ENCODE measurements at places on chromosomes 12 and 14.
A peak's percentile ranks its signal among the peaks of the same experiment; 100 is the strongest.

GRCh38 chr14:61469781-61470180 is 148.4 kb downstream of the PRKCH start:
- DNase-seq = no peak

GRCh38 chr14:70077720-70078119 is 111.0 kb downstream of the SLC8A3 start:
- no peak for DNase-seq

- no peak for DNase-seq
These were observed 907 bp upstream of the EFS start for GRCh38 chr14:23365732-23366425.

DNA sequence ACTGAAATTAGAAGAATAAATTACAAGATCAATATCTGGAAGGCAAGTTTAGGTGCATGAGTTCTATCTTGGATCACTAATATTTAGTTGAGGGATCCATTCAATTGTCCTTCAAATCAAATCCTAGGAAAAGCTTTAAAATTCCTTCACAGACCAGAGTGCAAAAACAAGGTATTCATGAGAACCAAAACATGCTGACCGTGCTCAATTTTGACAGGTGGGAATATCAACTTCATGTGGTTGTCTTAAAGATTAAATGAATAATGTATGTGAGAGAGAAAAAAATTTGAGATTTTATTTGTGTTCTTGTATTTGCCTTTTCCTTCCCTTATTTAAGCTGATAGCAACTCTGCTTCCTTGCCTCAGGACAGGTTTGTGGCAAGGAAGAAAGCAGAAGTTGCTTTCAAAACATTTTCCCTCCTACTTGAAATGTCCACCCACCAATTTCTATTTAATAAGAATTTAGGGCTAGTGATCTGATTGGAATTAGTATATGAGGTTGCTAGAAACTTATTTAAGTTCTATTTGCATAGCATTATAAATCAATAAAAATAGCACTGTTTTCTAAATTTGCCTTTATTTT is 4.9 kb upstream of the PPP1R12A start:
- no peak for DNase-seq

GRCh38 chr14:95547626-95548327 is 12.9 kb downstream of the GLRX5 start:
- no peak for DNase-seq

DNA sequence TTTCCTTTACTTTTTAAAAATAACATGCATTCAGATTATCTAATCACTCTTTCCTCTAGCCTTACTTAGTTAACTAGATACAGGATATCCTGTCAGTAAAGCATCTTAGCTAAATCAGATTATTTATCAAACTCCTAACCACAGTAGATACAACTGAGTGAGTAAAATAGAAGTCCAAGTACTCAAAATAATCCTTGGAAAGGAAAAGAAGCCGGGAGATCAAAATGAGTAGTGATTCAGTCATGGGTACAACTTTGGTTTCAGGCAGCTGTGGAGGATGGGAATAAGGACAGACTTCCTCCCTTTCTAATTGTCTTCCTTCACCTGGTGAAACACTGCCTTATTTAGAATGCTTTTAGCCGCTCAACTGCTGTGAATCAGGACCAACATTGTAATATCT is 29.4 kb downstream of the GNG2 start:
- no peak for DNase-seq

- no peak for DNase-seq
These were observed 13.0 kb upstream of the GPR68 start for GRCh38 chr14:91257328-91258010.

GRCh38 chr12:69619050-69619449 is 8.3 kb upstream of the LRRC10 start:
- no peak for DNase-seq

DNA sequence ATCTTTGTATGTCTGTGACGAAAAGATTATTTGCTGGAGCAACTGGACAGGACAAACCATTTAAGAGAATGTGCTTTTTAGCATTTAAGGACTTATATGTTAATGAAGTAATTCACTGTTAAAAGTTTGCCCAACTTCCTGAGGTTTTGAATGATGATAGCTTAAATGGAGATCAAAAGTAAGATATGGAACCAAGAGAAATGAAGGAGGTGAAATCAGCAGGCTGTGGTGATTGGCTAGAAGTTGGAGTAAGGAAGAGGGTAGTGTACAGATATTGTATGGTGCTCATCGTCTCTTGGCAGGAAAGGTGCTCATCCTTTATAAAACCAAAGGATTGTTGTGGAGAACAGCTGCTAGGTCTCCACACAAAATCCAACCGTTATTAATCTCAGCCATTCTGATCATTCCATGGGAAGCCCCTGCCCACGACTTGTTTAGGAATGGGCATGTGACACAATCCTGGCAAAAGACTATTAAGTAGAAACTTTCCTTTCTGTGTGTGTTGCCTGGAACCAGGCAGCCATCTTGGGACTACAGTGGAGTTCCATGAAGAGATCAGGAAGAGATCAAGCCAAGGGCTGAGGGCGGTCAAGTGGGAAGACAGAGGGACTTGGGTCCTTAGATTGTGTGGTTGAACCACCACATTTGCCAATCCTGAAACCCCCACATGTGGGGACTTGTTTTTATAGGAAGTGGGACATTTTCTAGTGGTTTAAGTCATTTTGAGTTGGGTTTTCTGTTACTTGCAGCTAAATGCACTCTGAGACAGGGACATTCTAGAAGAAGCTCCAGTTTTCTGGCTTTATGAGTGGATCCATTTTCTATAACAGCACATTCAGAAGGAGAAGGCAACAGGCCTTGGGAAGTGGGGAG is 56.8 kb upstream of the CHST11 start:
- no peak for DNase-seq

DNA sequence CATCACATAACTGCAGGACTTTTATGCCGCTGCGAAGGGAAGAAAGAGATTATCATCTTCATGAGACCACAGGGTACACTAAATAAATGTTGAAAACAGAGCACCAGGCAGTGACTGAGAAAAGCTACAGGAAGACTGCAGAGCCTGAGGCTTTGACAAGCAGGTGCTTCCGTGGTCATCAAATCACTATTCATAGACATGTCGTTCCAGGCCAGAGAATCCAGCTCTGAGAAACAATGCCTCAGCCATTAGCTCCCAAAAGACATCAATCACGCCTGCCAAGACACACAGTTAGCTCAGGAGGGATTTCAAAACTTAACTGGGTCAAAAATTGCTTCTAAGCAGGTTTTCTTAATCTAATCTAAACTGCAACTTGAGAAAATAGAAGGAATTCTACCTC is 47.2 kb upstream of the GARIN6 start:
- no peak for DNase-seq

DNA sequence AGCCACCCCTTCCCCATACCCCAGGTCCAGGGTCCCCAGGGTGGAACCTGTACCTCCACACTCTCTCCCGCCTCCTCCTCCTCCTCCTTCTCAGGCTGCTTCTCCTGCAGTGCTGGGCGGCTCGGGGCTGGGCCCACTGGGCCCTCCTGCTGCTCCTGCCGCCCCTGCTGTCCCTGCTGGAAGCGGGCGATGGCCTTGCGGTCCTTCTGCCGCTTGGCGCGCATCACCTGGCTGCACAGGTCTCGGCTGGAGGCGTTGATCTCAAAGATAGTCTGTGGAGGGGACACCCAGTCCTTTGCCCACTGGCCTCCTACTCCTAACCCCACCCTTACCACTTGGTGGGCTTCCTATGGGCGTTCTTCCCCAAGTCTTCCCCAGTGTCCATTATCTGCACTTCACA is 14.5 kb downstream of the CFAP73 start:
- DNase-seq = no peak

DNA sequence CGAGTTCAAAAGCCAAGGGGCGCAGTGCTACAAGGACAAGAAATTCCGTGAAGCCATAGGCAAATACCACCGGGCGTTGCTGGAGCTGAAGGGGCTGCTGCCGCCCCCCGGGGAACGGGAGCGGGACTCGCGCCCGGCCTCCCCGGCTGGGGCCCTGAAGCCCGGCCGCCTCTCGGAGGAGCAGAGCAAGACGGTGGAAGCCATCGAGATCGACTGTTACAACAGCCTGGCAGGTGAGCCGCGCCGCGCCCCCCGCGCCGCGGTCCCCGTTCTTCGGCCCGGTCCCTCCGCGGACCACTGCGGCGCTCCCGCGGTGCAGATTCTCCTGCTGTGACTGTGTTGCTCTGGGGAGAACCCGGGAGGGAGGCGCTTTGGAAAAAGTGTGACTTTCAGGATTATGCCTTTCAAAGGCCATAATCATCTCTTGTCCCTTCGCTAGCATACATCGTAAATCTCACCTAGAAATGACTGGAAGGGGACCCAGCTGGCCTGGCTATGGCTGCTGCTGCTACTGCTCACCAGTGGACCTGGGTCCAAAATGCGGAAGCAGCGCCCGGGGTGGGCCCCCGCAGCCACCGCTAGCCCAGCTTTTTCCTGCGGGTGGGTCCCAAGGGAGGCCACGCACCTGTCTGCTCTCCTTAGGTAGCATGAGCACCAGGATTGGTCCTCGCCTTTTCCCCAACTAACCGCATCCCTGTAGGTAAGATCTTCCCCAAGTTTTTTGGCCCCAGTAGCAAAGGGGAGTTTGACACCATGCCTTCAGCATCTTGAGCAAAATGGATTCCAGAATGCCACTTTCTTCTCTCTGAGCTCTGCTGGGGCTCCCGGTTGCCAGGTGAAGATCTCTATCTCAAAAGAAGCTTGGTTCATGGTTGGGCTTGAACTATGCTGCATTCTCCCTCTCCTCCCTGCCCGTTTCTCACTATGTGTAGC is 853 bp downstream of the TTC9 start:
- peak; percentile 41 for DNase-seq

Measured in activated CD4-positive, alpha-beta T cell treated with anti-CD3 and anti-CD28 coated beads, Interleukin-2, amount 50 U/mL, for 48 hours (primary cell).